Right atrium auricular region (tissue), 2 donors: ENCODE measurements at places on chromosomes 7 and 10. TPM values are rescaled to one million over a fixed set of nuclear protein-coding genes. Genes with fewer than 3 reads are reported as not detected.

DNA sequence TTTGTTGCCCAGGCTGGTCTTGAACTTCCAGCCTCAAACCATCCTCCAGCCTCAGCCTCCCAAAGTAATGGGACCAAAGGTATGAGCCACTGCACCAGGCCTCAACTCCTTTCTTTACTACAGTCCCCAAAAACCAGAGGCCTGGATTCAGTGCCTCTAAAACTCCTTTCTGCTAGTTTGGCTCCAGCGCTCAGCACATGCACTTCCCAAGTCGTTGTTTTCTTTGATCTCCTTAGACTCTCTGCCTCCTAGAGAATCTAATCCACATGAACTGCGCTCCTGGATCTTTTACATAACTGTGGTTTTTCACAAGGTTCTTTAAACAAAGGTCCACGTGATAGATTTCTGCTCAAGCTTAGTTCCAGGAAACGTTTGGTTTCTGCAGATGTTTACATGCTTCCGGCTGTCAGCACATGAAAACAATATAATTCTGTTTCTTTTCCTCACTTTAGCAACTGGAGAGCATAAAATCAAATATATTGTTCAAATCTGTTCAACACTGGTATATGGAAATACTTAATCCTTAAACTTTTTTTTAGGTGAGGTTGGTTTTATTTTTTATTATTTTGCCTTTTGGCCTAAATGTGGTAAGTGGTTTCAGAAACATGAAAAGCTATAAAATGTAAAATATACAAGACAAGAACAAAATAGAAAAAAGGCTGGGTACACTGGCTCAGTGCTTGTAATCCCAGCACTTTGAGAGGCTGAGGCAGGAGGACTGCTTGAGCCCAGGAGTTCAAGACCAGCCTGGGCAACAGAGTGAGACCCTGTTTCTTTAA, 270.5 kb upstream of the MKLN1 start:
- no peaks in the 10 kb centered on the region for H3K4me1 ChIP-seq
- DNase-seq, result no peak
- no peaks in the 10 kb centered on the region for H3K27me3 ChIP-seq
- H3K4me3 ChIP-seq, result no peak overlapping the region
- H3K36me3 ChIP-seq, result peaks cover 3% of the 10 kb centered on the region
- H3K27ac ChIP-seq, result peak overlapping the region; percentile 31

- DNase-seq, result no peak
- no peaks in the 10 kb centered on the region for H3K27me3 ChIP-seq
- no peak overlapping the region for H3K4me3 ChIP-seq
- no peaks in the 10 kb centered on the region for H3K4me1 ChIP-seq
- H3K36me3 ChIP-seq, result peaks cover 12% of the 10 kb centered on the region
These were observed 34.9 kb downstream of the TAX1BP1 start for GRCh38 chr7:27774717-27775328.

- no peak overlapping the region for H3K4me3 ChIP-seq
- H3K4me1 ChIP-seq, result no peaks in the 10 kb centered on the region
- H3K36me3 ChIP-seq, result no peaks in the 10 kb centered on the region
- no peaks in the 10 kb centered on the region for H3K27me3 ChIP-seq
- H3K27ac ChIP-seq, result no peak overlapping the region
- no peak for DNase-seq
These were observed 118.7 kb downstream of the RALA start for GRCh38 chr7:39741942-39742623.

The HMX2 gene
- total RNA-seq, result not detected

DNA sequence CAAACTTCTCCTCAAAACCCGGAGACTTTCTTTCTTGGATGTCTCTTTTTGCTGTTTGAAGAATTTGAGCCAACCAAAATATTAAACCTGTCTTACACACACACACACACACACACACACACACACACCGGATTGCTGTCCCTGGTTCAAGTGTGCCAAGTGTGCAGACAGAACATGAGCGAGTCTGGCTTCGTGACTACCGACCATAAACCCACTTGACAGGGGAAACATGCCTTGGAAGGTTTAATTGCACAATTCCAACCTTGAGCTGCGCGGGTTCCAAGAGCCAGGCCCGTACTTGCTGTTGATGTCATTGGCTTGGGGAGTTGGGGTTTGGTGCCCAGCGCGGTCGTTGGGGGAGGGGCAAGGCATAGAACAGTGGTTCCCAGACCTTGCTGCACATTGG, 1.7 kb downstream of the EGFR start:
- H3K36me3 ChIP-seq, result no peaks in the 10 kb centered on the region
- H3K4me1 ChIP-seq, result peaks cover 52% of the 10 kb centered on the region
- H3K4me3 ChIP-seq, result peak overlapping the region; percentile 90
- H3K27me3 ChIP-seq, result no peaks in the 10 kb centered on the region

The FGL2 gene
- total RNA-seq, result 13.3 TPM

DNA sequence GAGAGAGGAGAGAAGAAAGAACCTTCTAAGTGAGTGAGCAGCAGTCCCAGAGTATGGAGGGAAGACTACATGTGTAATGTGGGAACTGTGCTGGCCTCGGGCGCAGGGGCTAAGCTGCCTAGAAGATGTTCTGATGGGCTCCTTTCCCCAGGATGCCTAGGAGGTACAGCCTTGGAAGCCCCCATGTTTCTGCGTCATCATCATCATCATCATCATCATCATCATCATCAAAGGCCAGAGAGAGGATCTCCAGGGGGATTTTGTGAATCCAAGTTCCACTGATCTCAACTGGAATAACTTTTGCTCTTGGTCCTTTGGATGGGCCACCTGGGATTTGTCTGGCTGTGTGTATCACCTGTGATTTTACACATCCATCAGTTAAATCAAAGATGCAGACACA, 86.0 kb downstream of the BUB3 start:
- H3K36me3 ChIP-seq, result no peaks in the 10 kb centered on the region
- no peak for DNase-seq
- H3K27ac ChIP-seq, result no peak overlapping the region
- H3K27me3 ChIP-seq, result no peaks in the 10 kb centered on the region
- no peaks in the 10 kb centered on the region for H3K4me1 ChIP-seq
- H3K4me3 ChIP-seq, result no peak overlapping the region

DNA sequence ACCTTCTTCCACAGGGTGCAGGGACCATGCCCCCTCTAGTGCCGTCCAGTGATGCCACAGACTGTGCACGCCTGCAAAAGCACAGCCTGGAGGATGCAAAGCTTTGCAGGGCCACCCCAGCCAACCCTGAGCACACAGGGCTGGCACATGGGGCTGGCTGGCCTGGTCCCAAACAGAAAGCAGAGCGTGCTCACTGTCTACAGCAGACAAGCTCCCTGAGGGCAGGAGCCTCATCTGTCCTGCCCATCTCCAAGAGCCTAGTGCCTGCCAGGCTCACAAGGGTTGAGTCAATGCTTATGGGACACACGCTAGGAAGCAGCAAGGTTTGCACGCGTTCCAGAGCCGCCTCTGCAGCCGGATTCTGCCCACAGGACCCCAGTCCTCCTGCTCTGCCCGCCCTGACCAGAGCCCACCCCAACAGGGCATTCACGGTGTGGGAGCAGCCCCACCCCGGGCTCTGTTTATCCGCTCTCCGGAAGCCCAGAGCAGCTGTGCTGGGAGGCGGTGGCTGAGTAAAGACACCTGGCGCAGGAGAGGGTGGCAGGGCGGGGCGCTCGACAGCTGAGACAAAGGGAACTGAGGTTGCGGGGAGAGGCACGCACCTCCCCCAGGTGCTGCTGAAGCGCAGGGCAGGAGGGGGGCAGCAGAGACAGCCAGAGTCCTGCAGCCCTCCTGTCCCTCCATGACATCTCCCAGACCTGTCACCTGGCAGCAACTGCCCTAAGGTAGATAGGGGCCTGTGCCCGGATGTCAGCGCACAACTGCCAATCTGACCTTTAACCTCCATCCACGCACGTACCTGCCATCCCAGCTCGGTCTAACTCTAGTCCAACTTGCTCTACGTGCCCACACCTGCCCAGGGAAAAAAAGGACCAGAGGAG, 4.3 kb downstream of the KCNH2 start:
- no peak for DNase-seq
- no peak overlapping the region for H3K4me3 ChIP-seq
- H3K4me1 ChIP-seq, result peaks cover 86% of the 10 kb centered on the region
- no peaks in the 10 kb centered on the region for H3K36me3 ChIP-seq

DNA sequence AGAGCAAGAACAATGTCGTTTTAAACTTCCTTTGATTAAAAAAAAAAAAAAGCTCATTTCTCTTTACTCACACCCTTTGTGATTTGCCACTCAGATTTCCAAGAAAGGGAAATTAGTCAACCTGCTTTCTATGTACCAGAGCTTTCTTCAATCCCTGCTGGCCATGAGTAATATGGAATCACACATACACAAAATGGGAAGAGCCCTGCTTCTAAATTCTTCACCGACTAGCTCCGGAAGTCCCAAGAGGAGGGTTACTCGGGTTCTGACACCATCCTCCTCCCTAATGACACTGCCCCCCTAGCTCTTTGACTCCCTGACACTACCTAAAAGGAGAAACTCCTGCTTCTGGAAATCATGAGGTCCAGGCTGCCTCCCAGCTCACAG, 81.8 kb upstream of the SFMBT2 start:
- no peak for DNase-seq
- no peaks in the 10 kb centered on the region for H3K27me3 ChIP-seq
- H3K4me1 ChIP-seq, result no peaks in the 10 kb centered on the region
- H3K4me3 ChIP-seq, result no peak overlapping the region
- H3K36me3 ChIP-seq, result no peaks in the 10 kb centered on the region
- no peak overlapping the region for H3K27ac ChIP-seq

The ANXA8 gene
- total RNA-seq, result 10.3 TPM

The RBP4 gene
- total RNA-seq, result 16.2 TPM

GRCh38 chr10:26112532-26112931, 104.0 kb upstream of the GAD2 start:
- no peaks in the 10 kb centered on the region for H3K36me3 ChIP-seq
- H3K27ac ChIP-seq, result no peak overlapping the region
- no peak overlapping the region for H3K4me3 ChIP-seq
- H3K27me3 ChIP-seq, result no peaks in the 10 kb centered on the region
- H3K4me1 ChIP-seq, result no peaks in the 10 kb centered on the region
- DNase-seq, result no peak

DNA sequence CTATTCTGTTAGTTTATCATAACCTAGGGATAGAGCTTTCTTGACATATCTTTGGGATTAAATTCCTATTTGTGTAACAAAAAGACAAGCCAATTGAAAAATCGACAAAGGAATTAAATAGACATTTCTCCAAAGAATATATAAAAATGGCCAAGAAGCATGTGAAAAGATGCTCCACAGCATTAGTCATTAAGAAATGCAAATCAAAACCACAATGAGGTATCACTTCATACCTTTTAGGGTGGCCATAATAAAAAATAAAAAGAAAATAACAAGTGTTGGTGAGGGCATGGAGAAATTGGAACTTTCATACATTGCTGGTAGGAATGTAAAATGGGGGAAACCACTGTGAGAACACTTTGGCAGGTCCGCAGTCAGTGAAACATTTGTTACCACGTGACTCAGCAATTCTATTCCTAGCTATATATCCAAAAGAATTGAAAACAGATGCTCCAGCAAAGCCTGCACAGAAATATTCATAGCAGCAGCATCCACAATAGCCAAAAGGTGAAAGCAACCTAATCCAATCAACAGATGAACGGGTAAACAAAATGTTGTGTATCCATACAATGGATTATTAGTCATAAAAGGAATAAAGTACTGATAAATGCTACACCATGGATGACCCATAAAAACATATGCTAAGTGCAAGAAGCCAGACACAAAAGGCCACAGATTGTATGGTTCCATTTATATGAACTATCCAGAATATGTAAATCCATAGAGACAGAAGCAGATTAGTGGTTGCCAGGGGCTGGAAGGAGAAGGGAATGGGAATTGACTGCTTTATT, 20.5 kb downstream of the SPAG6 start:
- H3K27ac ChIP-seq, result no peak overlapping the region
- no peaks in the 10 kb centered on the region for H3K27me3 ChIP-seq
- no peak for DNase-seq

DNA sequence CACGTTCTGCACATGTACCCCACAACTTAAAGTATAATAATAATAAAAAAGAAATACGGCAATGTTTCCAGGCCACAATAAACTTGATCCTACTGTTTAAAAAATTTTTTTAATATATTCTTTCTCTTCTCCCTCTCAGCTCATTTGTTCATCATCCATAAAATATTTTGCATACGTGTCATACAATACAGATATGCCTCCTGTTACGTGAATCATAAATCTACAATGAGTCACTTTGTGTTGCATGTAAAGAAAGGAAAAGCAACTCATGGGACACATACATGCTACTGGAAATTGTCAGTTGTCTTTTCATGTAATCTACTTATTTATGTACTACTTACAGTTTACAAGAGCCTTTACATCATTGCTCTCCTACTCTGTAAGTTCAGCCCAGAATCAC, 1.1 kb upstream of the TECTB start:
- no peak overlapping the region for H3K27ac ChIP-seq
- H3K4me1 ChIP-seq, result peaks cover under 1% of the 10 kb centered on the region
- H3K4me3 ChIP-seq, result no peak overlapping the region
- H3K36me3 ChIP-seq, result no peaks in the 10 kb centered on the region
- H3K27me3 ChIP-seq, result no peaks in the 10 kb centered on the region

The HNRNPH3 gene
- total RNA-seq, result 34.8 TPM

- H3K36me3 ChIP-seq, result no peaks in the 10 kb centered on the region
- no peak for DNase-seq
- H3K27ac ChIP-seq, result no peak overlapping the region
- H3K4me1 ChIP-seq, result no peaks in the 10 kb centered on the region
- H3K27me3 ChIP-seq, result no peaks in the 10 kb centered on the region
These were observed 1085.5 kb downstream of the SORCS1 start for GRCh38 chr10:106078895-106079576.

DNA sequence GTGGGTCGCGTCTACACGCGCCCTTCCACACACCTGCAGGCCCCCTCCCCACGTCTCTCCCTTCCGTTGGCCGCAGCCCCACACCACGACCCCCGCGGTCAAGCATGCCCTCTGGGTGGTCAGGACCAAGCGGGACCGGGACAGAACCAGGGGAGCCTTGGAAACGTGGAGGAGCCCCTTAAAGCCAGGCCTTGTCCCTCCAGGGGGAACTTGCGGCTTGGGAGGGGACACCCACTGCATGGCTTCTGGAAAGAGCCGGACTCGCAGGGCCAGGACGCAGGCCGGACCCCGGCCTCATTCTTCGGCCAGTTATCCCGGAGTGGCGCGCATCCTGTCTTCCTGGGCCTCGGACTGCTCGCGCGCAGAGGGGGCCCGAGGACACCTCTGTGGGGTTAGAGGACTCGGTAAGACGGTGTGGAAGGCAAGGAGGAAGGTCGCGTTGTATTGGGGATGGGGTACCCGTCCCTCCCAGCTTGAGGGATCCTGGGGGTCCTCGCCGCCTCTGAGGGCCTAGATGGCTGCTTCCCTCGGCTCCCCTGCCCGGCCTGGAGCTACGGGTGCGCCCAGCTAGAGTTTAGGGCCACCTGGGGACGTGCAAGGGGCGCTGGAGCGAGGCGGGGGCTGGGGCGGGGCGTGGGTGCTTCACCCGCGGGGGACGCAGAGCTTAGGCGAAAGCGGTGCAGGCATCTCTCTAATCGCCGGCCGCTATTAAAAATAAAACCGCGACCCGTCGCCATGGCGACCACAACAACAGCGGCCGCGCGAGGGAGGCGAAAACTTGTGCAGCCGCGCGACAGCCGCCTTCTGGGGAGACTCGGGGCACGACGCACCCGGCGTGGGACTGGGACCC, 1.8 kb upstream of the PDGFA start:
- H3K36me3 ChIP-seq, result no peaks in the 10 kb centered on the region
- peak overlapping the region; percentile 89 for H3K27ac ChIP-seq
- H3K4me1 ChIP-seq, result no peaks in the 10 kb centered on the region
- no peaks in the 10 kb centered on the region for H3K27me3 ChIP-seq
- DNase-seq, result peak; percentile 79
- peak overlapping the region; percentile 42 for H3K4me3 ChIP-seq

The EPO gene
- total RNA-seq, result not detected

The TDRD1 gene
- 1.1 TPM for total RNA-seq

GRCh38 chr7:105185290-105186010, 171.4 kb downstream of the KMT2E start:
- H3K4me3 ChIP-seq, result no peak overlapping the region
- no peaks in the 10 kb centered on the region for H3K36me3 ChIP-seq
- H3K27ac ChIP-seq, result no peak overlapping the region
- DNase-seq, result no peak
- H3K27me3 ChIP-seq, result no peaks in the 10 kb centered on the region
